Fibroblast of pulmonary artery (primary cell): ENCODE measurements at places on chromosomes 7 and 10.

- DNase-seq: no peak
These were observed 148.1 kb downstream of the HERPUD2 start for GRCh38 chr7:35546691-35547429.

DNA sequence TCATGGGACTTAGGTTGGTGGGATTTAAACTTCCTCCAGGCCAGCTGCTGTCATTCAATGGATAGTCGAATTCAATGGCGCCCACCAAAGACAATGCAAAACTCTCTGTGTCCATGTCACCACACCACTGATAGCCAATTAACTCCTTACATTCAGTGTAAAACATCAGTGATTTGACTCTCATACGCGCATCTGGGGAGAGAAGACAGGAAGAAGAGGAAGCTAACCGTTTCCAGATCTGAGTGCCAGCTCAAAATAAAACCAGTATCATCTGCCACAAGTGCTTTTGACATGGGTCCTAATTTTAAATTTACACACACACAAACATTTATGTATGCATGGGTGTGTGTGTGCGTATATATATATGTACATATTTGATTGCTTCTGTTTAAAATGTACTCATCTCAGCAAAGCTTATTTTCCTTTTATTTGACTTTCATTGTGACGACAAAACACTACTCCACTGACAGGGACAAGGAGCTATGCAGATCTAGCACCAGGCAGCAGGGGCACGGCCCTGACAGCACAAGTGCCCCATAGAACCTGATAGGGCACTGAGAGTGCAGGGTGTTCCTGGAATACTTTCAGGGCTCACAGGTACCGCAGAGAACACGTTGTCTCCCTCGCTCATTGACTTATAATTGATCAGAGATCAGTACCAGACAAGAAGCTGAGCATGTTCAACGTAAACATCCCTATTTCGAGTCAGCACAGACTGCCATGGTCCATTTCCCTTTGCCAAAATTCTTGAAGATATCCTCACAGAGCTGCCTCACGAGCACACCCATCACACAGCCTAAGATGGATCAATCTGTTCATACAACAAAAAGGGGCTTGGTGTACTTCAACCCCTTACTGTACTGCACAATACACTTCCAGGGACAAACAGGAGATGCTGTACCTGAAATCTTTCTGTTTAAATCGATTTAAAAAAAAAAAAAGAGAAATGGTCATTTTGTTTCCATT is 176.1 kb downstream of the COBL start:
- no peak for DNase-seq

DNA sequence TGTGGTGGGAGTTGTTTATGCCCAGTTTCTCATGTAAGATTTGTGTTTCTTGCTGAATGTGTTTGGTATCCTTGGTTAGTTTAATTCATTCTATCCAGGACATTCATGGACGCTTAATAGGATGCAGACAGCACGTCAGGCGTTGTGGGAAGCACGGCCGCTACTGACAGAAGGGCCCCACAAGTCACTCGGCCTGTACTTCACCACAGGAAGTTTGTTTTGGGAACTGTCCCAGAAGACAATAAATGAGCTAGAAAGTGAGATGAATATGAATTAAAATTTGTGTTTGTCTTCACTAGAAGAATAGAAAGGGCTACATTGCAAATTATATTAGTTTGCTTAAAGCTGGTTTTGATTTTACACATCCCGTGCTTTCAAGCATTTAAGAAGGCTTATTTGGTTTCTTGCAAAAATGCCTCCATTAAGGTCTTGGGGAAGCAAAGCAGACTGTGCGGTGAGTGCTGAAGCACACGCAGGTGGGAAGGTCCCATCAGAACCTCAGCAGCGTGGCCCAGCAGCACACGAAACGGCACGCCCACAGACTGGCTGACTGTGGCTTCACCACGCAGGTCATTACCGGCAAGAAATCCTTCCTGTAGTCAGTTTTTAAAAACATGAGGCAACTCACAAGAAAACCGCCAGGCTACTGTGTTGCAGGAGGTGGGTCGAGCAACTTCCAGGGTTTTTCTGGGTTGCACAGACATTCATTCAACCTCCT is 74.1 kb downstream of the VIPR2 start:
- peak; percentile 22 for DNase-seq

DNA sequence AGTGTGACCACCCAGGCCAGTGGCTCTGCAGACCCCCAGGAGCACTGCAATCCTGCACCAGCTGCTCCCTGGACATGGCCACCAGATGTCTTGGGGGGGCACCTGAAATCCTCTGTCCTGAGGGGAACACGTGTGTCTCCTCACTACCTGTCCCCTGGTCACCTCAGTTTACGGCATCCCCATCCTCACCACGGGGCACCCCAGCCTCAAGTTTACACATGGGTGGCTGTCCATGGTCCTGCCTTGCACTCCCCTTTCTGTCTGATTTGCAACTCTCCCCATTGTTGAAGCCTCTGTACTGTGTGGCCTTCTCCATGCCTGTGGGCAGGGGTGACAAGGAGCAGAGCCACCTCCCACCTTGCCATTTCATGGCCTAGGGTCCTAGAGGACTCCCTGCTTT is 67.2 kb downstream of the RAMP3 start:
- DNase-seq: no peak

GRCh38 chr7:23490357-23491135 is 20.3 kb upstream of the IGF2BP3 start:
- peak; percentile 38 for DNase-seq

- DNase-seq: peak; percentile 26
These were observed 1.6 kb downstream of the C1GALT1 start for GRCh38 chr7:7183838-7184463.

DNA sequence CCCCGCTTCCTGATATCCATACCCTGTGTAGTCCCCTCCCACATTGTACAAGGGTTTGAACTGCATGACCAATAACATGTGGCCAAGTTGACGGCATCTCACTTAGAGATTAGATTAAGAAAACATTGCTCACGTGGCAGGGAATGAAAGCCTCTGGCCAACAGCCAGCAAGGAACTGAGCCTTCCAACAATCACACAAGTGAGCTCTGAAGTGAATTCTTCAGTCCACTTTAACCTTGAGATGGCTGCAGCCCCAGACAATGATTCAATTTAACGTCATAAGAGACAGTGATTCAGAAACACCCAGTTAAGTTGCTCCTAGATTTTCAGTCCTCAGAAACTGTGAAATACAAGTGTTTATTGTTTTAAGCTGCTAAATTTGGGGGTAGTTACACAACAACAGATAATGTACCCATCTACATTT is 165.9 kb upstream of the PLXNA4 start:
- DNase-seq: peak; percentile 96

- DNase-seq: no peak
These were observed 1.7 kb downstream of the NXPH1 start for GRCh38 chr7:8435095-8435494.

- DNase-seq: no peak
These were observed 133.4 kb upstream of the LRRTM3 start for GRCh38 chr10:66792441-66792840.

GRCh38 chr7:86963599-86964230 is 95.7 kb downstream of the ELAPOR2 start:
- no peak for DNase-seq

DNA sequence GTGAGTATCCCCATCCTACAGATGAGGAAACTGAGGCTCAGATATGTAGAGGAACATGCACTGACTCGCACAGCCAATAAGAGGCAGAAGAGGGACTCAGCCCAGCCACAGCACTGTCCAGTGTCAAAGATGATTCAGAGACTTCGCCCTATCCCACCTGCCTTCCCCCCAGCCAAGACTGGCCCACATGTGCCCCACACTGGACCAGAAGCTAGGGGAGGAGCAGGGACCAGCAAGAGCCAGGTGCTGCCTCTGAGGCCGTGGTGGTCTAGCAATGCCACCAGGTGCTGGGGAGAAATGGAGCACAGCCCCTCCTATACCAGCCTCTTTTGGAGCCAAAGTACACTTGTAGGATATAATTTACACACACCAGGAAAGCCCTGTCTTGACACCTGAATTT is 22.3 kb downstream of the GRID1 start:
- DNase-seq: no peak

GRCh38 chr10:92291921-92292845 is 1.2 kb downstream of the MARCHF5 start:
- peak; percentile 70 for DNase-seq

GRCh38 chr7:156656598-156656997 is 16.0 kb downstream of the RNF32 start:
- DNase-seq: no peak

GRCh38 chr10:100912013-100912604 is 654 bp upstream of the SLF2 start:
- peak; percentile 62 for DNase-seq

GRCh38 chr10:101280511-101280910 is 51.2 kb upstream of the LBX1 start:
- DNase-seq: no peak
